ENCODE measurements at places on chromosomes 16 and 17. TPM values are rescaled to one million over a fixed set of nuclear protein-coding genes. Genes with fewer than 3 reads are reported as not detected.

DNA sequence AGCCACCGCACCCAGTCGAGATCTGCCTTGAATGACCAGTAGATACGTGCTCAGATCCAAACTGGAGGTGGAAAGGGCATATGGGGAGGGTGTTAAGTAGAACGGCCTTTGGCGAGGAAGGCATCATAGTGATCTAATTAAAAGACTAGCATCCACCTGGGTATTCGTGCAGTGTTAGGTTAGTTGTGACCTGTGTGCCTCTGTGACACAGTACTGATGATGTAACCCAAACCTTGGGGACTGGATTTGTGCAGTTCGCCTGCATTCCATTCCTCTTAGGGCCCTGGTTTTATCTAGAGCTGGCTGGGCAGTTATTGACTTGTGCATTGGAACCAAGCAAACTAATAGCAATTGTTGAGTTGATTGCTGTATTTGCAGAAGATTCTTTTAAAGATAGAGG lies 47.9 kb downstream of the SNX29 start:
- no peak for DNase-seq

GRCh38 chr17:7740481-7741001 lies 23.0 kb downstream of the DNAH2 start:
- no peak for DNase-seq

GRCh38 chr16:54965464-54965863 lies 34.8 kb downstream of the IRX5 start:
- DNase-seq, result no peak

GRCh38 chr17:80574496-80574895 lies 29.9 kb downstream of the RPTOR start:
- DNase-seq, result no peak

DNA sequence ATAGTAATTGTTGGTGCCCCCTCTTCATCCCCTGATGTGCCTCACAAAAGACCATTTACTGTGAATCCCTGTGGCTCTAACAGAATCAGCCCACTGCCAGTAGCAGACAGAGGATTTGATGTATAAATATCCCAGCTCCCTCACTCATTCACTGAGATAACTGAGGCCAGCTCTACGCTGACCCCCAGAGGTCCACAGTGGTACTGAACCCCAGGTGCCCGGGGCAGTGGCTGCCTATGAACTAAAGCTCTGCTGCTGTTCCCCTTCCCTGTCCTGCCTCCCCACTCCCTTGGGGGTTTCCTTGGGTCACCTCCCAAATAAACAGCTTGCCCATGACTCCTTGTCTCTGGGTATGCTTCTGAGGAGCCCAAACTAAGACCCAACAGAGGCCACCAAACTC lies 295.8 kb downstream of the FOXL1 start:
- no peak for DNase-seq

GRCh38 chr16:89808475-89808874 lies 8.0 kb downstream of the FANCA start:
- no peak for DNase-seq

- no peak for DNase-seq
Observed at GRCh38 chr17:78492116-78492799, 84.9 kb downstream of the DNAH17 start.

- DNase-seq, result no peak
Observed at GRCh38 chr17:27264068-27264812, 29.7 kb upstream of the WSB1 start.

- no peak for DNase-seq
Observed at GRCh38 chr17:1873418-1873817, 43.6 kb downstream of the RPA1 start.

- DNase-seq, result no peak
Observed at GRCh38 chr17:42120770-42121769, at the start of gene KAT2A. TSS of gene KAT2A (minus strand) at chr17:42121367. CDS start at chr17:42121304, 63 bp downstream.

DNA sequence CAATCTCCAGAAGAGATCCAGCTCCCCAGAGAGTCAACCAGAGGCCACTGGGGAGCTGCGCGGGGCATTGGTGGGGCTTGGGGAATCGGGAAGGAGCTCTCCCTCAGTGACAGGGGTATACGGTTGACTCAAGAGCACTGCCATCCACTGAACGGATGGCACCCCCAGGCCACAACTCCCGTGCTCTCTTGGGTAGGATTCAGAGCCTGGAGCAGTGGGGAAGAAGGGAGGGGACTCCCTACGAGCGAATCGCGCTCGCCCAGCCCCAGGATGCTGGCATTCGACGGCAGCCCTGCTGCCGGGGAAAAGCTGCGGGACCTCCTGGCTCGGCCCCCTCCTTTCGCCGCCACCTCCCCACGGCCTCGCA lies 473 bp upstream of the TPPP3 start:
- DNase-seq, result no peak

DNA sequence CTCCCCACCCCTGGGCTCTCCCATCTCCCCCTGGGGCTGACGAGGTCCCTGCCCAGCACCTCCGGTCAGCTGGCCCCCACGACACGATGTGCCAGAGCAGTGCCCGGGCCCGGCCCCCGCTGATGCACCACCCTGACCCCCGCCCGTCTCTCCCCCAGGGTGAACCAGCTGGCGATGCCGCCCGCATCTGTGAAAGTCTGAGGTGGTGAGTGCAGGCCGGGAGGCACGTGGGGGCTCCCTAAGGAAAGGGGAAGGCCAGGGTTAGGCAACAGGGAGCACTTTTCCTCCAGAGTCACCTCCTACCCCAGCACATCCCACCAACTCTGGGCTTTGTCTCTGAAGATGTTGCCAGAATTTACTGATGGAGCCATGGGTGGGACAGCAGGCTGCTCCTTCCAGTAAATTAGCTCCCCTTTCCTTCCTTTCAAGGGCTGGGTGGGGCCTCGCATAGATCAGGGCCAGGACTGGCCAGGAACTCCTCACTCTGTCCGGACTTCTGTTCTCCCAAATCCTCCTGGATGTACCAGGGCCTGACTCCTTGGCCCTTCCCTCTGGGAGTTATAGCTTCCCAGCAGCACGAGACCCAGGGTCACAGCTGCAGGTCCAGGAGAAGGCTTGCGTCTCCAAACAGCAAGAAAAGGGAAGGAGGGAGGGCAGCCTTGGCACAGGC lies 18.3 kb downstream of the MYBBP1A start:
- no peak for DNase-seq

DNA sequence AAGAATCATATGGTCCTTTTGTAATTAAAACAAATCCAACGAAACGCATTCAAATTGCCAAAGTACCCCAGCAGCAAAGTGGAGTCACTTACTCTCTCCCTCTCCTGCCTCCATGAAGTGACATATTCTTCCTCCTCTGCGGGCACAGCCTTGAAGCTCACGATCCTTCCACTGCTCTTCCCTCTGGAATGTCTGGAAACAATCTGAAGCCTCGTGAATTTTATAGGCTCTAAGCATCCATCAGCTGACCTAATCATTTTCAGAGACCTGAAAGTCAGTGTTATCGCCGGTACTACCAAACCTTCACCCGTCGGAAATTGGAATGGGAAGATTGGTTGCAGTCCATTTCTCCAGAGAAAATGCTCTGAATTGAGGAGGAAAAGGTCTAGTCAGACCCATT lies 134.5 kb upstream of the FOXF1 start:
- DNase-seq, result no peak

DNA sequence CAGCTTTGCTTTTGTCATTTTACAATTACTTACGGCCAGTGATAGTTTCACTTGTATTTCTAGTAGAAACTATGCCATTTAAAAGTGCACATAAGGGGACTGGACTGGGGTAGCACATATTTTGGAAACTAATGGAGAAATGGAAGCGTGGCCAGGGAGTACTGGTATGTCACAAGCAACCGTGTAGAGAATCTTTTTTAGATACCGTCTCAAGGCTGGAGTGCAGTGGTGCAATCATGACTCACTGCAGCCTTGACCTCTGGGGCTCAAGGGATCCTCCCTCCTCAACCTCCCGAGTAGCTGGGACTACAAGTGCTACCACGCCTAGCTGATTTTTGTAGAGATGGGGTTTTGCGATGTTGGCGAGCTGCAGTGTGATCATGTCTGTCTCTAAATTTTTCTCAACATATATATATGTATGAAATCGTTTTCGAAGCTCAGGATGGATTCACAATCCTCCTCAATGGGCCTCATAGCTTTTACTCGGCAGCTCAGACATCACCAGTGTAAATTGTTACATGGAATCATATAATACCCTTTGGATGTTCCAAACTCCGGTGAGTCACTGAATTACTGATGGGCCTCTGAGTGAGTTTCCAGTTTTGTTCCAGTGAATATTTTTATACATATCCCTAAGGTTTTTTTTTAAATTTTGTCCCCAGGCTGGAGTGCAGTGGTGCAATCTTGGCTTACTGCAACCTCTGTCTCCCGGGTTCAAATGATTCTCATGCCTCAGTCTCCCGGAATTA lies 51.7 kb downstream of the ZNF778 start:
- DNase-seq, result no peak

- DNase-seq, result no peak
Observed at GRCh38 chr17:7837408-7838088, 3.5 kb downstream of the KDM6B start.

GRCh38 chr17:27993723-27994310 lies 48.7 kb upstream of the NLK start:
- no peak for DNase-seq

- DNase-seq, result no peak
Observed at GRCh38 chr17:33978889-33979288, 276.2 kb upstream of the CCL2 start.

DNA sequence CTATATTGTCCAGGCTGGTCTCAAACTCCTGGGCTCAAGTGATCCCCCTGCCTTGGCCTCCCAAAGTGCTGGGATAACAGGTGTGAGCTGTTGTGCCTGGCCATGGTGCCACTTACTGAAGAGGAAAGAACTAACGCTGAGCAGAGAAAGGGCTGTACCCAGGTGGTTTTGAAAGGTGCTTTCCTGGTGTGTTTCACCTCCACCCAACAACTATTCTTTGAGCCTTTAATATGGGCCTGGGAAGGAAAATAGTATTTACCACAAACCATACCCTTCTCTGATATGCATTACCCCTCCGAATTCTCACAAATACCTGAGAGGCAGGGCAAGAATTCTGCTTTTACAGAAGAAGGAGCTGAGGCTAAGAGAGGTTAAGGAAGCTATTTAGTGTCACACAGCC lies 24.8 kb downstream of the KPNA2 start:
- DNase-seq, result no peak

DNA sequence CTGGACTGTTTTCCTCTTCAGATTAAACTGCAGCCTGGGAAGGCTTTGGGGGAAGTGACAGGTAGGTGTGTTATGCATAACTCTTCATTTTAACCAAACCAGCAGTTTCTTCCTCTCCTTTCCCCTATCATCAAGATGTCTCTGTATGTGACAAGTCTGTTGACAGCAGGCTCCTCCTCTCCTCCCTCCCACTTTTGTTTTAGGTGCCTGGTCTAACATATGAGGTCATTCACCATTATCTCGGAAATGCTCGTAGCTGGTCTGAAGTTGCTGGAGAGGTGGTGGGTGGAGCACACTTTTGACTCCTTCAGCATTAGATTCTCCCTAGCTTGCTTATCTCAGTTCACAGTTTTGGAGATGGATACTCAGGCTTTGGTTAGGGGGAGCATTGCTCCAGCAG lies 571.0 kb upstream of the EEF2KMT start:
- DNase-seq, result no peak

GRCh38 chr17:8698162-8698971 lies 46.3 kb downstream of the CCDC42 start:
- DNase-seq, result peak; percentile 19

DNA sequence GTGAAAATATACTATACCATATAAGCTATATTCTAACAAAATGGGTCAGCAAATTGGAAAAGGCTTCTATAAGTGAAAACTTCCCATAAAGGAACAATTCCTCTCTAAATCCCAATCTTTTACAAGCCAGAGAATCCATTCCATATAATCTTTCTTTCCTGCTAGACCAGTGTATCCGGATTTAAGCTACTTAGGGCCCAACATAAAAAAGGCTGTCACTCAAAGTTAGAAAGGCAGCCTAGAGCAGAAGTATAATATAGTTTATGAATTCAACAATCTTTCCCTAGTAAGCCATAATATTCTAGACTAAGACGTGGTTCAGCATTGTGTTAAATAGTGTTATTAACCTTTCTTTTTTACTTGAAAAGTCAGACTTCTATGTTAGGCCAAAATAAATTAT lies 93.0 kb downstream of the SKAP1 start:
- DNase-seq, result no peak

DNA sequence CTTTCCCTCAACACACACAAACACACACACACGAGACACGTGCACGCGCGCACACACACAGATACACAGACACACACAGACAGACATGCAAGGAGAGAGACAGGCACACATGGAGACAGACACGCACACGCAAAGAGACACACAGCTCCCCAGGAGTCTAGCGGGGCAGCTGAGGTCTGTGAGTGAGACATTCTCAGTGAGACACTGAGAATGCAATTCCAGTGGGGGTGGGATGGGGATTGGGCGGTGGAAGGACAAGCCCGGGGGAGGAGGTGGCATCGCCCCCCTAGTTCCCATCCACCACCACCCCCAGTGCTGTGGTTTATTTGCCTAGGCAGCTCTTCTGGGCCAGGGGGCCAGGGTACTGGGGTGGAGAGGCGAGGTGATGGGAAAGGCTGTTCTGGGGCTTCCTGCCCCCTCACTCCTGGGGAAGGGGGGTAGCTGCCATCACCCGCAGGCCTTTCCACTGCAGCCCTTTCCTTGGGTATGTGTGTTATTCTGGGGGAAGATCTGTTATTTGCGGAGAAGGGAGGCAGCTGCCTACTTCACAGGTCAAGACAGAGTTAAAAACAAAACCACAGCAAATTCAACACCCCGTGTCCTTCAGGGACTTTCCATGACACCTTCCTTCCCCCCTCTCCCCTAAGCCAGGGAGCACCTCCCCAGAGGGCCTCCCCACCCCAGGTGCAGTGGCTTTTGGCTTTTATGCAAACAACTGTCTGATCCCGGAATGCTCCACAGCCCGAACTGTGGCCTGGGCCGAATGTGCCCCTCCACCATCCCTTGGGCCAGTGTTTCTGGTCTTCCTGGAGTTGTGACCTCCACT lies 18.0 kb downstream of the GRB7 start:
- DNase-seq, result no peak

Gene BRIP1
- 4.0 TPM for total RNA-seq

Gene CCDC40
- 2.4 TPM for total RNA-seq

Gene NOD2
- 4.0 TPM for total RNA-seq

Gene ARHGAP44
- total RNA-seq, result 0.27 TPM

Gene CSH1
- total RNA-seq, result not detected

Gene NEUROD2
- not detected for total RNA-seq

Gene NKD1
- total RNA-seq, result under 0.01 TPM

Gene MT1A
- total RNA-seq, result not detected

Gene C1QTNF8
- total RNA-seq, result not detected

Gene ATP1B2
- not detected for total RNA-seq
